Natural killer cell treated with Interleukin-12 subunit alpha and Interleukin-12 subunit beta and Interleukin-15 and Interleukin-18, amount 100 ng/mL, for 72 hours (primary cell): ENCODE measurements at places on chromosomes 3 and 15. TPM values are rescaled to one million over a fixed set of nuclear protein-coding genes. Genes with fewer than 3 reads are reported as not detected.

Gene PAQR9
- total RNA-seq: not detected

Gene TMIE
- total RNA-seq: not detected

Gene GRM7
- total RNA-seq: not detected

Gene TATDN2
- total RNA-seq: 93.3 TPM

DNA sequence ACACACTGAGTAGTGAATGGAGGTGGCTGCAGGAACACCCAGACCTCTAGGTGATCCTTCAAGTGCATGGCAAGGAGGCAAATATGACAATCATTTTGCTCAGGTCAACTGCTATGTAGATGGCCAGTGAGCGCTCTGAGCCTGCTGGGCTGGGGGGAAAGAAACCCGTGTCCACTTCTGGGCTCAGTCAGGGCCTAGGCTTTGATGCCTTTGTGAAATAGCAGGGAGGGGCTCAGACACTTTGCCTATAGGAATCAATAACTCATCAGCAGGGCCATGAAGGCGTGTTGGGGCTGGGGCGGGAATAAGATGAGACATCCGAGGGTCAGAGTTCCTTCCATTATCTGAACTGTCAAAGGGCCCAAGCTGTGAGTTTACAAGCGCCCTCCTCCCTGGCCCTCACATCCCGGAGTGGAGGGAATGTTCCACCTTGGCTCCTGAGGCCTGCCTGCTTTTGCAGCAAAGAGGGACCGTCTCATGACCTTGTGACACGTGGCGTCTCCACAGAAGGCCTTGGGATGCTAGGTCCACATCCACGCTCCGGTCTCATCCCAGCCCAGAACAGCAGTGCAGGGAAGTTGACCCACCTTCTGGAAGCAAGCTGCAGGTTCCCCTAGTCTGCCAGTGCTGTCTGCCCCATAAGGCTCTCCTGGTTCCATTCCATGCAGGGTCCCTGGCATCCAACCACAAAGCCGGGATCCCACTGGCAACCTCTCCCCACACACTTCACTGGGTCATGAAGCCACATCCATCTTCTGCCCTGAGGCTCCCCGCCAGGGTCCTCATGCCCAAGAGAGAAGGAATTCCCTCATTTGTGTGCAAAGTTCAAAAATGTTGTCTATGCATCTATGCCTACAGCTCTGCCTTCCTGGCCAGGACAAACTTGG, 78.4 kb downstream of the CHSY1 start:
- no peak for DNase-seq

GRCh38 chr15:70856884-70857561, 3.1 kb upstream of the LARP6 start:
- DNase-seq: no peak

DNA sequence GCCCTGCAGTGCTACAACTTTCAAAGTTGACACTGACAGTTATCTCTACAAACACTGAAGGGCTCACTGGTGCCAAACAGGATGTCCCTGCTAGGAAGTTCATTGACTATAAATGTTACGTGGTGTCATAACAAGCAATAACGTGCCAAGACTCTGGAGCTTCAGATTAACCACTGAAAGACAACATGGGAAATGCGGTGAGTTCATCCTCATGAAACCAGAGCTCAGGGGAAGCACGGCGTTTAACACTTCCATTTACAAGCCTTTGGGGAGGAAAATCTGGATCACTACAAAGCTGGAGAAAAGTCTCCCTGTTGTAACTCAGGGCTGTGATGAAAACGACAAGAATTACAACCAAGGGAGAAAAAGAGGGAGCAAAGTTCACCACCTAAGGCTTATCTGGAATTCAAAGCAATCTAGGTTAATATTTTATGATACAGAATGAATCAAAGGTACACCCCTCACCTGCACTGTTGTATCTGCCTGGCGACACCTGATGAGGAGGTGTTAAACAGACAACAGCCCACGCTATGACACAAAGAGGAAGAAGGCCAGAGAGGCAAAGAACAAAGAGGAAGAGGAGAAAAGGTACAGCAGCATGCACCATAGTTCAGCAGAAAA, 27.0 kb downstream of the SHQ1 start:
- DNase-seq: no peak
